ENCODE measurements at places on chromosomes 7 and 10.

DNA sequence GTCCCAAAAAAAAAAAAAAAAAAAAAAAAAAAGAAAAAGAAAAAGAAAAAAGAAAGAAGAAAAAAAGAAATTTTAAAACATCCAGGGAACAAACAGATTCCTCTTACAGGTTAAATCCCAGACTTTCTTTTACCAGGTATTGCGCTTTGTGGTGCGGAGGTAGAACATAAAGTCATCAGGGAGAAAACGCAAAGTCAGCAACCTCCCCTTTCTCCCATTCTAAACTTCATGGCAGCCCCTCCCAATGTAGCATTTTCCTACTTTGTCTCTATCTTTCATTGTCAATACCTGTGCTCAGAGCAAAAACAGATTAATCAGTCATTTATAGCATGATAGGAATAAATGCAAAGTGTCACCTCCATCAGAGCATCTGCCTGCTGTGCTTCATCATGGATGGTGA is 299.7 kb downstream of the SFMBT2 start:
- DNase-seq: no peak

- no peak for DNase-seq
These were observed 8.0 kb downstream of the GET4 start for GRCh38 chr7:884191-885003.

GRCh38 chr7:17680943-17681351 is 259.3 kb downstream of the SNX13 start:
- no peak for DNase-seq

GRCh38 chr10:113252650-113253618 is 299.9 kb upstream of the HABP2 start:
- DNase-seq: peak; percentile 24

GRCh38 chr10:73950155-73950948 is 39.4 kb downstream of the PLAU start:
- peak; percentile 18 for DNase-seq

GRCh38 chr7:44400033-44400511 is 74.7 kb upstream of the CAMK2B start:
- no peak for DNase-seq

- no peak for DNase-seq
These were observed 109.3 kb downstream of the GATA3 start for GRCh38 chr10:8163824-8164223.

- no peak for DNase-seq
These were observed 12.4 kb downstream of the TMEM248 start for GRCh38 chr7:66933469-66933868.

DNA sequence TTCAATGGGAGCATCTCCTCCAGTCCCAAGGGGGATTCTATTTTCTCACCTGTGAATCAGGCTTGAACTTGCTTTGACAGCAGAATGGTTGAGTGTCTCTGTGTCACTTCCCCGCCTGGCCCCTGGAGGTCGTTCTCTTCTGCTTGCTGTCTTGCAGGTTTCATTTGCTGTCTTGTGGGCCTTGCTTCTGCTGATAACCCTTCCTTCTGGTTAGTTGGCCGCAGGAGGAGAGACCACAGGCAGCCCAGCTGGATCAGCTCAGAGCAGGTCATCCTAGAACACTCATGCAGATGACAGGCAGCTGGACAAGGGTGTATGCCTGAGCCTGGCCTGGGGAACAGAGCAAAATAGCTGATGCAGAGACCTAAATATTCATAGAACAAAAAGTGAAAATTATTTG is 344.2 kb upstream of the ADARB2 start:
- DNase-seq: no peak

GRCh38 chr7:32680259-32681173 is 185.2 kb downstream of the AVL9 start:
- no peak for DNase-seq

DNA sequence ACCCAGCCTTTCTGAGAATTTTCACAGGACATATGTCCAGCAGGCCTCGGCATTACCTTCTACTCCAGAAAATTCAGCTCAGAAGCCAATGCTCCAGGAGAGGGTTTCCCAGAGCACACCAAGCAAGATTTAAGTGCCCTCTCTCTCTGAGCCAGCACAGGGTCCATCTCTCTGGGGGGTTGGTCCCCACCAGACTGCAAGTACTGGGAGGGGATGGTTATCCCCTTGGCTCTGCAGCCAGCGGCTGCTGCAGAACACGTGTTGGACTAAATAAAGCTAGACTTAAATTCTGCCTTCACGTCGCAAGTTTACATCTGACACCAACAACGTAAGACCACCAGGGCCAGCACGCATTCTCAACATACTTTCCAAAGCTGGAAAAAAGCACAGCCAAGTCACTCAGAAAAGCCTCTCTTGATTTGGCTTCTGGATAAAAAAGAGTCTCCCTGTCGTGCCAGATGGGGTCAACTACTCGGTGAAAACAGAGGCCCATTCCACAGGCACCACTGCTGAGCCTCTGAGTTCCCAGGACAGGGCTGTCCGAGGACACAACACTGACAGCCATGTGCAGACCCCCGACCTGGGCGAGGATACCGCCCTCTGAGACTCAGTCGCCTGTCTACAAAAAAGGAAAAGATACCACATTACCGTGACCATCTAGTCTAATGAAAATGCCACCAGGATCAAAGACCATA is 77.3 kb downstream of the CTBP2 start:
- no peak for DNase-seq

All from GM03348 (cell line).